GM23338 (cell line): ENCODE measurements at places on chromosomes 12 and 14.

- no peaks in the 10 kb centered on the region for H3K36me3 ChIP-seq
- DNase-seq, result no peak
- no peak overlapping the region for H3K27ac ChIP-seq
- 0 out of 2 replicates have a peak overlapping the region, but pooled peaks have one; percentile 23 for H3K4me3 ChIP-seq
- H3K27me3 ChIP-seq, result peaks cover 100% of the 10 kb centered on the region
Measured at GRCh38 chr12:54129028-54129903, 59.5 kb downstream of the SMUG1 start.

DNA sequence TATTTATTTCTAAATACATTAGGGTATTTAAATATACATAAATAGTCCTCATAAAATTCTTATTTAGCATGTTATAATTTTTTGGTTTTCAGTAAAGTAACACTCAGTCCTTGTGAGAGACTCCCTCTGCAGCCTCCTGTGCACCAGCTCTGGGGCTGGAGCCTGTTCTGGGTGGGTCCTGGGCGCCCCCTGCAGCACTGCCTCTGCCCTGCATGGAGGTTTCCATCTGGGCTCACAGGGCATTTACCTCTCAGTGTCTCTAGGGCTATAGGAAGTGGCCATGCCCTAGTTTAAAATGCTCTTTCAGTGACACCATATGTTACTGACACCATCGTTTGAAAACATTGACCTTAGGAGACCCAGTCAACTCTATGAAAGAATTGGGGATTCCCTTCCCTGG lies 1155.2 kb downstream of the TMEM121 start:
- DNase-seq, result no peak
- no peaks in the 10 kb centered on the region for H3K4me1 ChIP-seq
- no peak overlapping the region for H3K27ac ChIP-seq

- H3K4me3 ChIP-seq, result no peak overlapping the region
- H3K4me1 ChIP-seq, result peaks cover 6% of the 10 kb centered on the region; the same call in 1 of the 2 replicates
- H3K36me3 ChIP-seq, result no peaks in the 10 kb centered on the region
- no peaks in the 10 kb centered on the region for H3K27me3 ChIP-seq
Measured at GRCh38 chr12:47885012-47885501, 19.7 kb downstream of the VDR start.

- H3K36me3 ChIP-seq, result no peaks in the 10 kb centered on the region
- H3K4me1 ChIP-seq, result peaks cover 9% of the 10 kb centered on the region; the same call in 1 of the 2 replicates
- no peak overlapping the region for H3K27ac ChIP-seq
- DNase-seq, result no peak
- H3K27me3 ChIP-seq, result no peaks in the 10 kb centered on the region
Measured at GRCh38 chr12:117577122-117577657, 215.8 kb upstream of the NOS1 start.

- 0 out of 2 replicates have a peak overlapping the region, but pooled peaks have one; percentile 7 for H3K4me3 ChIP-seq
- H3K4me1 ChIP-seq, result peaks cover 39% of the 10 kb centered on the region
- H3K36me3 ChIP-seq, result no peaks in the 10 kb centered on the region
- no peaks in the 10 kb centered on the region for H3K27me3 ChIP-seq
- DNase-seq, result no peak
- H3K27ac ChIP-seq, result 0 out of 2 replicates have a peak overlapping the region, but pooled peaks have one; percentile 22
Measured at GRCh38 chr12:65799331-65799730, 25.0 kb upstream of the HMGA2 start.
